ENCODE measurements at places on chromosomes 5 and 9.

GRCh38 chr9:33112094-33112493, 35.6 kb upstream of the SMU1 start:
- DNase-seq = no peak

- DNase-seq = peak; percentile 90
These were observed 15.7 kb downstream of the TMEM8B start for GRCh38 chr9:35844628-35845270.

- DNase-seq = peak; percentile 45
These were observed 2.4 kb downstream of the PPARGC1B start for GRCh38 chr5:149732324-149733128.

DNA sequence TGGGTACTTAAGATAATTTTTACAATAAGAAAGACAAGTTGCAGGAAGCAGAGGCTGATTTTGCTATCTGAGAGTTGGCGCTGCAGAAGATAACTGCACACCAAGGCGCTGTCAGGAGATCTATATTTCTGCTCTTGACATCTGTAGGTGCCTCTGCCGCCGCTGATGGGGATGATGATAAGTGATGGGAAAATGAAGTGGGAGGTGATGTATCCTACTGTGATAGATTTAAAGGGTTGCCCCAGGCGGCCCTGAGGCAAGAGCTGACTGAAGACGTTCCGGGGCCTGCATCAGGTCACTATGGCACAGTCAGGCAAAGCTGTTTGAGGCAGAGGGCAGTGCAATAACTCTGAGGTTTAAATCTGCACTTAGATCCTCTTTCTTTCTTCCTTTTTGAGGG, 78.1 kb downstream of the SNCAIP start:
- no peak for DNase-seq

- DNase-seq = no peak
These were observed 8.9 kb upstream of the ZNF474 start for GRCh38 chr5:122120493-122120892.

DNA sequence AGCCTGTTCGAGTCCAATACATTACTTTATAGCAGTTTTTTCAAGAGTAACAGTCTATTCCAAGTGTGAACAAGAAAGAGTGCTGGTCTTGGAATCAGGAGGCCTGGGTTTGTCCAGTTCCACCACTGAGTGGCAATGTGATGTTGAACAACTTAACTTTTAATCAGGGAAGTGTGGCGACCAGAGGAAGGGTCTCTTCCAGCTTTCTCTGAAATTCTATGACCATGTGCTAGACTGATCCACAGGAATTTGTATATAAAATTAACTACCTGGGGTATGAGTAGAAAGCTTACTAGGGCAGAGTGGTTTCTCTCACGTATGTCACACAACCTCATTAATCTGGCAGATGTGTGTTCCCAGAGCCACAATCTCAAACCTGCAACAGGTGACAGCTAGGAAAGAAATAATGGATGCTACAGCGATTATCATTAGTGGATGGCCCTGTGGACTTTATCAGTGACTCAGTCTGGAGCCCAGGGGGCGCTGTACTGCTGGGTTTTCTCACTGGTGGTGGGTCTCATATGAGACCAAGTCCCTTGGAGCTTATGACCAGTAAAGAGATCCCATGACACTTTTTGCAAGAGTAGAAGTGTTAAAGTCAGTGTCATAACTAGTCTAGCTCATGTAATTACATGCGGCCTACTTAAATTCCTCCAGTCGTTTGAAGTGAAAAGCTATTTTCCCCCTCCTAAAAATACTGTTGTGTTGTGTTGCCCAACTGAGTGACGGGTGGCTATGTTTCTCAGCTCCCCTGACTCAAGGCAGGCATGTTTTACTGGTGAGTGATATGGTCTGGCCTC, 116.5 kb downstream of the GDNF start:
- DNase-seq = peak; percentile 14

GRCh38 chr9:132552041-132552440, 30.4 kb upstream of the BARHL1 start:
- DNase-seq = no peak

DNA sequence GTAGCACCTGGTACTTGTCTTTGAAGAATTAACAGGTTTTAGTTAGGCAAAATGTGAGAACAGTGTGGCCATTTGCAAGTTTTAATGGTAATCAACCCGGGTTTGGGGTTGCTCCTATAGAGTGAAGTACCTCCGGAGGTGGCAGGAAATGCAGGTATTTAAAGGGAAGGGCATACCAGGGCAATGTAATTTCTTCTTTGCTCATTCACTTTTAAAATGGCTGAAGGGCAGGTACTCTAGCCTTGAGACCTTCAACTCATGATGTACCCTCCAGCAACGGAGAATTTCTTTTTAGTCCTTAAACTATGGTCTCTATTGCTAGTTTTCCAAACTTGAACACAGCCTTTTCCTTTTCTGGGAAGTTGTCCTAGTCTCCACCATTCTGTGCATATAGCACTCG, 1.3 kb upstream of the HSPA4 start:
- peak; percentile 13 for DNase-seq

GRCh38 chr5:53590759-53591158, 30.3 kb downstream of the NDUFS4 start:
- DNase-seq = no peak

- no peak for DNase-seq
These were observed 74.1 kb downstream of the HABP4 start for GRCh38 chr9:96524045-96524444.

- DNase-seq = no peak
These were observed 160.6 kb downstream of the MARCHF11 start for GRCh38 chr5:16018970-16019369.

DNA sequence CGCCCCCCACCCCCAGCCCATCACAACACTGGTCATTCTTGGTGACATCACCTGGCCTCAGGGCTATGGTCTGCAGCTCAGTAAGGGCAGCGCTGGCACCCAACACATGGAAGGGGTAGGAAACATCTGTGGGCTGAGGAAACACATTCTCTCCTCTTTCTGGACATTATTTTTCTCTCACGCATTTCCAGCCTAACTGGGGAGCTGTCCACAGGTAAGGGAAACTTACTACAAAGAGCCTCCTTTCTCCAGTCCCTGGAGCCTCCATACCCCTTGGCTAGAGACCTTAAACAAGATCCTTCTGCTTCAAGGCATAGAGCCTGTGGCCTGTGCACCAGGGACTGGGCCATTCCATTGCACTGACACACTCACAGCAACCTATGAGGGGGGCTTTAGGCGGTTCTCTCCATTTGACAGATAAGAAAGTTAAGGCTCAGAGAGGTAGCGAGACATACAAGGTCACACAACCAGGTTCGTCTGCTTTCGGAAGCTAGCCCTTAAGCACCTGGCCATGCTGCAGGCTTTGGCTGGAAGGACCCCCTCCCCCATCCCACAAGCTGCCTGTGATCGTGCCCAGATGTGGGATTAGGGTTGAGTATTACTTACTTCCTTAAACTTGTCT, 40.7 kb downstream of the CXXC5 start:
- no peak for DNase-seq

DNA sequence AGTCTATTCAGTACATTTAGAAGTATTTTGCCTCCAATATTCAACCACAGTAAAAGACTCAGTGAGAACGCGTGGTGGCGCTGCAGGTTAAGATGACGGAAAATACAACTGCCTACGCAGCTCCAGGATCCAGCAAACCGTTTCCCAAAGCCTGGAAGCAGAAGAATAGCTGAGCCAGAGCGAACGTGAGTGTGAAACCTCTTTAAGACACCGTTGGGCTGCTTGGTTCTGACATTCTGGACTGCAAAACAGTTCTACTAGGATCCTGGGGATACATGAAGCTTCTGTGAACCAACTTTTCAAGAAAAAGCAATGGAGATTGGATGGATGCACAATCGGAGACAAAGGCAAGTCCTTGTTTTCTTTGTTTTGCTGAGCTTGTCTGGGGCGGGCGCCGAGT, at the start of gene PCDHB16:
Gene PCDHB16, plus strand, starts transcription at position 140 of the 400 bp plus-strand sequence. Its CDS starts 173 bp downstream, at position 313.
- no peak for DNase-seq

DNA sequence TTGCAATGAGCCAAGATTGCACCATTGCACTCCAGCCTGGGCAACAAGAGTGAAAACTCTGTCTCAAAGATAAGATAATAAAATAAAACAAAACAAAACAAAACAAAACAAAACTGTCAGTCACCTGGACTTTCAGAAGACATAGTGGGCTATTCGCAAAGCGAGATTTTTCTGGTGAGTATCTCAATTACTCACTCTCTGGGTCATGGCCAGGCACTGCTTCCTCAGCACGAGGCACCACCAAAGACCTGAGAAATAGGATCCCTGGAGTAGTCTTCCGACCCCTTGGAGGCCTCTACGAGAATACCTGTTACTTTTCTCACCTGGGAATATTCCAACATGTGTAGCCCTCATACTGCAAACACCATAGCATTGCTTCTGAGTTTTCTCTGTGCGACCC, 201.7 kb upstream of the ZNF618 start:
- no peak for DNase-seq

DNA sequence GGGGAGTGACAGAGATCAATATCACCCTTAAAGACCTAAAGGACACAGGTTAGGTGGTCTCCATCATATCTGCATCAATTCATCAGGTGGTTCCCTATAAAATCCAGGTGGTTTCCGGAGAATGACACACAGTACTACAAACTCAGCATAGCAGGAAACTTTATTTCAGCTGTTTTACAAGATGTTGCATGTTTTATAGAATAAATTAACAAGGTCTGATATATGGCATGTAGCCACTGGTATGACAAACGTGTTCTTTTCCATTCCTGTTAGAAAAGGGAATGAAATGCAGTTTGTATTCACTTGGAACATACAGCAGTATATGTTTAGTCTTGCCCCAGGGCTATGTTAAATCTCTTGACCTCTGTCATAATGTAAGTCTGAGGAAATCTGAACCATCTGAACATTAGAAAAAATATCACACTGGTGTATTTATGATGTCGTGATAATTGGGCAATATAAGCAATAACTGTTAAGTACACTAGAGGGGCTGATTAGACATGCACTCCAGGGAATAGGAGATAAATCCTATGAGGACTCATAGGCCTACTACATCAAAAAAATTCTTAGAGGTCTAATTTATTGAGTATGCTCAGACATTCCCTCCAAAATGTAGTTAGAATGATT, 42.2 kb upstream of the TNFSF8 start:
- peak; percentile 15 for DNase-seq

- no peak for DNase-seq
These were observed 569.6 kb downstream of the EBF1 start for GRCh38 chr5:158530115-158530514.

DNA sequence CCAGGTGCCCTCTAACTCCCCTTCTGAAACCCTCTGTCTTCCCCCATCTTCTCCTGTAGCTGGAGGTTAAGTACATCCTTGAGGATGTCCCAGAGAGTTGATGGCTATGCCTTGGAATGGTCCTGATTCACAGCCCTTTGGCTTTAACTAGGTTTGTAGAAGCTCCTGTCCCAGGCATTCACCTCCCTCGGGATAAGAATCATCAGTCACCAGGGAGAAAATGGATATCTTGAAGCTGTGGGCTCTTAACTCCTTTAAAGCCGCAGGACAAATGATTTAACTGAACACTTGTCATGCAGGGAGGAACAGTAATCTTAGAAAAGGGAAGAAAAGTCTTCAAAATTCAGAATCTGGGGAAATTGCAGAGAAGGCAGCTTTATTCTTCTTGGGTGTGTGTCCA, 139.9 kb downstream of the PSAT1 start:
- no peak for DNase-seq

DNA sequence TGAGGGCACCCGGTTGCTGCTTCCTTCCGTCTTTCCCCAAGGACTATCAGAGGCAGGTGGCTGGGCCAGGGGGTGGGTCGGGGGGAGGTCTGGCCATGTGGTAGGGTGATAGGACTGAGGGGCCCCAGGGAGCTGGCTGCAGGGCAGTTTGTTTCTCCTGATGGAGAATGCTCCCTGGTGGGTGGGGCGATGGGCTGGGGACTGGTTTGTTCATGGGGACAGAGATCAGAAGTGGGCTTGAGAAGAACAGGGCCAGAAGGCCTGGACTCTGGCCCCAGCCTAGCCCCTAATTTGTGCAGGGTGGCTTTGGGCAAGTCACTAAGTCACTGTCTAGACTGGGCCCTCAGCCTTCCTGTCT, 117.4 kb downstream of the RGS3 start:
- no peak for DNase-seq

DNA sequence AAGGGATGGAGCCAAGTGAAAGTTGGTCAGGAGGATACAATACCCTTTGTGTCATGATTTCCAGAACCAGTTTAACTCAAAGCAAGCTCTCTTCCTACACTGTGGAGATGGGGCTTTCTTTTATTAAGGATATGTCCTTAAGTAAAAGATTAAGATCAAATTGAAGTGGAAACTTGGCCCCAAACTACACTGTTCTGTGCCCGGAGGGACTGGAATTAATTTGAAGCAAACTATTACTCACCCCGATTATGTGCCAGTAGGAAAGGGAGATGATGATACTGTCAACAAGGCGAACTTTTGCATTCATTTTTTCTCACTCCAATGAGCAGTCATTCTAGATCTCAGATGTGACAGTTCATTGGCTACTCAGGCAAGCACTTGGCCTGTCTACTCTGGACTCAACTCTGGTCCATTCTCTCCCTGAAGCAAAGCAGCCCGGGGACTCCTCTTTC, 186.7 kb downstream of the NTRK2 start:
- DNase-seq = peak; percentile 32

GRCh38 chr5:91121347-91121993, 261.6 kb downstream of the ARRDC3 start:
- DNase-seq = no peak

DNA sequence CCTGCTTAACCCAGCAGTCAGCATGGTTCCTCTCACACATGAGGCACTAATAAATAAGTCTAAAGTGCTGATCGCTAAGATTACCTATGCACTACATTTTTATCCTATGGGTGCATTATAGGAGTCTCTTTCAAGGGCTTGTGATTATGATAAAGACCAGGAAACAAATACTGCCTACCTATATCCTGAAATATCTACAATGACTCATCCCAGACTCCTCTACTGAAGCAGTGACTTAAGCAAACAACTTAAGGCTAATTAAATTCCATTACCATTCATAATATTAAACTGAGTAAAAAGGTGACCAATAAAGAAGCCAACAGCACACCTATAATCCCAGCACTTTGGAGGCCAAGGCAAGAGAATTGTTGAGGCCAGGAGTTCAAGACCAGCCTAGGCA, 338.4 kb downstream of the DNAH5 start:
- peak; percentile 93 for DNase-seq

DNA sequence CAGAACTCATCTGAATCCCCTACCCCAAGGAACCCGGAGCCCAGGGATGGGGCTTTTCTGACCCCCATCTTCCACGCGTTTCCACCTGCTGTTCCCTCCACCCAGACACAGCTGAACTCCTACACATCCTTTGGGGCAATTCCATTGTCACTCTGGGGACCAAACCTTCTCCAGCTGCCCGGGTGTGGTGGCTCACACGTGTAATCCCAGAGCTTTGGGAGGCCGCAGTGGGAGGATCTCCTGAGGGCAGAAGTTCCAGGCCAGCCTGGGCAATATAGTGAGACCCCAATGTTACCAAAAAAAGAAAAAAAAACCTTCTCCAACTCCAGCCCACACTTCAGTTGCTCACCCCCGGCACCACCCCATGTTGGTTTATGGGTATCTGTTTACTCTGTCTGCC, 8.1 kb downstream of the EPB41L4B start:
- no peak for DNase-seq
